ENCODE measurements at places on chromosomes 2 and 18.

DNA sequence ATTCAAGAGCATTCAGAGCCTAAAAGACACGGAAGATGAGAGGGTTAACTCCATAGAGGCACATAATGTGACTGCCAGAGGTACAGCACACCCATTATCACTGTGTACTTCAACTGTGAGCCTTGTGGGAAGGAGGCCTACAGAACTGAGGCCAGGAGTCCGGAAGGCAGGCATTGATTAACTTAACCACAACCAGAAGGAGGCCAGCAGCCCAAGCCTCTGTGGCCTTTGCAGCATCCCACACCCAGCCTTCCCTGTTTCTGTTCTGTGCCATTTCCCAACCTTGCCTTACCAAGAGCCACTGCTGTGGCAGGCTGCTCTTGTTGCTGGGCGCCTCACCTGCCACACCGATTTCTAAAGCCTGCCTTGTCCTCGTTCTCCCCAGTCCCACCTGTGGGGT, 27.2 kb downstream of the SIGLEC15 start:
- no peak for DNase-seq

DNA sequence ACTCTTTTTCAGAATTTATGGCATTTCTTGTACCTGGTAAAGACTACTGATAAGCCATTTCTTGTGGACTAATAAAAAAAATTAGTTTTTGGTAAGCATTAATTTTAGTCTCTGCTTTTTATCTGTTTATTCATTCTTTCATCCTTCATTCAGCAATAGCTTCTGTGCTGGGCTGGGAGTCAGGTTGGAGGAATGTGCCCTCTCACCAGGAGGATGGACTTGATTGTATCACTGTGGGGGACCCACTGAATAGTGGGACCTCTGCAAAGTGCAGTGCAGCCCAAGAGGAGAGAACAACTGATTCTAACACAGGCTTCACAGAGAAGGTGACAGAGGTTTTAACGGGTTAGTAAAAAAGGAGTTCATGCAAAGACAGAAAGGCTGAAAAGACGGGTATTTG, 39.1 kb downstream of the CDC42EP3 start:
- no peak for DNase-seq

DNA sequence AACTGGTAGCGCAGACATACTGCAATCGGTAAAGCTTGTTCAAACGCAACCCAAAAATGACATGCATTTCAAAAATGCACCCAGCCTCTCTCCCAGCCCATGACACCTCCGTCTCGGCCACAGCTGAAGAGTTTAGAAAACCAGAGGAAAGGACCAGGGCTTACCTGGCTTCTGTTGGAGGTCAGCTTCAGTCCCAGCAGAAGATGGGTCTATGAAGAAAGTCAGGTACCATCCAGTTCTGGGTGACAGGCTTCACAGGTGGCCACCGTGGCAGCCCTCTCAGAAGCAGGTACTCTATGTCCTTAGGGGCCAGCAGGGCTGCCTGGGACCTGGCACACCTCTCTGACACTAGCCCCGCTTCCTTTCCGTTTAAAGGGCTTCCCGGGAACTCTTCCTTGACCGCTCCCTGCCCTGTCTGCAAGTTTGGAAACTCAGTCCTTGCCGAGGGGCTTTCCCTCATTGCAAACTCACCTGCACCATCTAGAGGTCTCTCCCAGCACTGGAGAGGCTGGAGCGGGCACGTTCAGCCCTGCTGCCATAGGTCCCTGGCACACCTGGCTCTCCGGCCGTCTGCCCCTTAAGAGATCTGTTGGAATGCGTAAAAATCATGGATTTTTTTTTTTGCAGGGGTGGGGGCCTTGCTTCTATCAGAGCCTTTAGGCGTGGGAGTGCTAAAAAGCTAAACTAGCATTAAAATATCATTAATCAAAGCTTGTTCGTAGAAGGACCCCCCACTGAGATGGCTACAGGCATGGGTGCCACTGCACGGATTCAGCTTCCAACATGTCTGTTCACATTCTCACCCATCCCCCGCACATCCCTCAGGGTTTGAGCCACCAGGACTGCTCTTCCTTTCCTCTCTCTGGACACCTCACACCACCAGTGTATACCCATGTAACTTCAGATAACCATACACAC, at the start of gene EDAR:
TSS of gene EDAR (minus strand) at position 425 of the 918 bp plus-strand sequence. CDS start 58,206 bp downstream, outside the sequence.
- peak; percentile 36 for DNase-seq

DNA sequence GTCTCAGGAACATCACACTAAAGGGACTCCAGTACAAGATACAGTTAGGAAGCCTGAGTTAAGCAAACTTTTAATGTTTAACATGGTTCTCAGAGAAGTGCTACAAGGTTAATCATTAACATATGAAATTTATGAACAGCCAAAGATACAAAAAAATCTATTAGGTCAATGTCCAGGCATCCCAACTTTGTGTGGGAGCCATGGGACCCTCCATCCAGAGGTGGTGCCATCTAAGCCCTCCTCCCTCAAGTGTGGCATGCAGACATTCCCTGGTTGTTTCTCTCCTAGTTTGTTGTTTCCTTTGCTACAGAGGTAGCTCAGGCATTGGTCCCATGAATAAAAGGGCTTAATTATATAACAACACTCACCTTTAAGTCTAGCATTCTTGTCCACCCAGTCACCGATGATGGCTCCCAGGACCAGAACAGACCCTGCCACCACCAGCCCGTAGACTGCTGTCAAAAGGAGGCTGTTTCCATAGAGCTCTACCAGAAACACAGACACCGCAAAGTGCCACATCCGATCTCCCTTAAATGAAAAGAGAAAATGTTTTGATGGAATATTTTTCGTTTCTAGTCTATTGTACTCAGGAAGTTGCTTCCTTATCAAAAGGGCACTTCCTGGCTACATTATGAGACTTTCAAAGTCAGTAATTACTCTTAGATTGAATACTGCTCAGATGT, 5.7 kb downstream of the SLC40A1 start:
- no peak for DNase-seq

- DNase-seq = no peak
Measured at GRCh38 chr2:46296216-46296839, 879 bp upstream of the EPAS1 start.

- DNase-seq = no peak
Measured at GRCh38 chr2:100730290-100730868, 89.6 kb upstream of the NPAS2 start.

GRCh38 chr2:12293874-12294273, 422.9 kb upstream of the TRIB2 start:
- DNase-seq = no peak

GRCh38 chr2:15925819-15926218, 14.5 kb upstream of the MYCN start:
- DNase-seq = no peak

DNA sequence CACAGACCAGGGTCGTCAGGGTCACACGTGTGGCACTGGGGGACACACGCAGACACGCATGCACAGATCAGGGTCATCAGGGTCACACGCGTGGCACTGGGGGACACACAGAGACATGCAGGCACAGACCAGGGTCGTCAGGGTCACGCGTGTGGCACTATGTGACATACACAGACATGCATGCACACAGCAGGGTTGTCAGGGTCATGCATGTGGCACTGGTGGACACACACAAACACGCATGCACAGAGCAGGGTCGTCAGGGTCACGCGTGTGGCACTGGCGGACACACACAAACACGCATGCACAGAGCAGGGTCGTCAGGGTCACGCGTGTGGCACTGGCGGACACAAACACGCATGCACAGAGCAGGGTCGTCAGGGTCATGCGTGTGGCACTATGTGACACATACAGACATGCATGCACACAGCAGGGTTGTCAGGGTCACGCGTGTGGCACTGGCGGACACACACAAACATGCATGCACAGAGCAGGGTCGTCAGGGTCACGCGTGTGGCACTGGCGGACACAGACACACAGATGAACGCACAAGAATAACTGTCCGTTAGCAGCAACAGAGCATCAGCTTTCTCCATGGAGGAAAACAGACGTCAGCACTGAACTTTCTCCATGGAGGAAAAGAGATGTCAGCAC, 34.9 kb downstream of the HDAC4 start:
- no peak for DNase-seq

- no peak for DNase-seq
Measured at GRCh38 chr2:174753038-174753633, 11.1 kb downstream of the CHRNA1 start.

DNA sequence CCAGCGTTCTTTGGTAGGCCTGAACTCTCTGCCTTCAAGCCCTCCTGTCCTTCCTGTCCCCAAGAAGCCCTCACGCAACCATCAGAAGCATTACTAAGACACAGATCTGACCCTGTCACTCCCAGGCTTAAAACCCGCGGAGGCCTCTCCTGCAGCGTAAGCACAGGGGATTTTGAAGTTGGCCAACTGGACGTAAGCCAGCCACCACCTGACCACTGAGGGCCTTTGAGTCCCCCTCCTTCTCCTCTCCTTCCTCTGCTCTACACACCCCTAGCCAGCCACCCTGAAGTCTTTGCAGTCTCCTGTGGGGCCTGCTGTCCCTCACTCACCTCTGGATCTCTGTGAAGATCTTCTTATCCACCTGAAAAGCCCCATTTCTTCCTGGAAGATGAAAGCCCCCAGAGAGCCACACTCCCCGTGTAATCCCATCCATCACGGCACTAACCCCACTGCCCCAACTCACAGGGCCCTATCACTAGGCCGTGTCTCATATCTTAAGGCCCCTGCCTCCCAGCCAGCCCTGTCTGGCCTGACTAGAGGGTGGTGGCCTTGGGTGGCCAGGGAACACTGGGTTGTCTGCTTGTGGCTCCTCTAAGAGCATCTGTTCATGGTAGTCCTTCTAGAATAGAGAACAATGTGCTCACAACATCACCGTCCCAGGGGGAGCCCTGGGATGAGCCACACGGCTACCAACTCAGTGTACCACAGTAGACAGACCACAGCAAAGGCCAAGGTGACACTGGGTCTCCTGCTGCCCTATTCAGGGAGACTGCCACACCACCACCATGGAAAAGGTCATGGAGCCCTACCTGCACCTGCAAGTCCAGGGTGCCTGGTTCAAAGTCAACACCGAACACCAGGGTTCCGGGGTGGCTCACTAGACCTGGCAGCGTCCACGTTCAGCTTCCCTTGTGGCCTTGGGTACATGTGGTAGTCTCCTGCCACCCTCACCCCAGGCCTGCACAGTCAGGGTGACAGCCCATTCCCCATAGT, 191.6 kb downstream of the ZBTB7C start:
- no peak for DNase-seq

- no peak for DNase-seq
Measured at GRCh38 chr2:165058476-165059265, 103.3 kb upstream of the SLC38A11 start.

DNA sequence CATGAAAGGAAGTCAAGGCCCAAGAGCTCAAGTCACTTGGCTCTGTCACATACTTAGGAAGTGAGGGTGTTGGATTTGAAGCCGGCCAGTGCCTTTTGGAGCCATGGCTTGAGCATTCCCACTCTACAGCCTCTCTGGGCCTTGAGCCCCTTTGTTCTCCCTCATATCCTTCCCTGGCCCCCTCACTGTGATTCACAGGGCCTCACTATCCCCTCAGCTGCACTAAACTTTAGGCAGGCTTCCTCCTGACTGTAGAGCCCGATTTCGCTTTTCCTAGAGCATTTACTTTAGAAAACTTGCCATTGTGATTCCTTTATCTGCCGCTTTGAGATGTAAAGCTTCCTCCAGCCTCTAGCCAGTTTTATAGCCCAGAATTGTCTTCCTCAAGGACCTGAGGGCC, 107.6 kb downstream of the FBXO15 start:
- DNase-seq = no peak

DNA sequence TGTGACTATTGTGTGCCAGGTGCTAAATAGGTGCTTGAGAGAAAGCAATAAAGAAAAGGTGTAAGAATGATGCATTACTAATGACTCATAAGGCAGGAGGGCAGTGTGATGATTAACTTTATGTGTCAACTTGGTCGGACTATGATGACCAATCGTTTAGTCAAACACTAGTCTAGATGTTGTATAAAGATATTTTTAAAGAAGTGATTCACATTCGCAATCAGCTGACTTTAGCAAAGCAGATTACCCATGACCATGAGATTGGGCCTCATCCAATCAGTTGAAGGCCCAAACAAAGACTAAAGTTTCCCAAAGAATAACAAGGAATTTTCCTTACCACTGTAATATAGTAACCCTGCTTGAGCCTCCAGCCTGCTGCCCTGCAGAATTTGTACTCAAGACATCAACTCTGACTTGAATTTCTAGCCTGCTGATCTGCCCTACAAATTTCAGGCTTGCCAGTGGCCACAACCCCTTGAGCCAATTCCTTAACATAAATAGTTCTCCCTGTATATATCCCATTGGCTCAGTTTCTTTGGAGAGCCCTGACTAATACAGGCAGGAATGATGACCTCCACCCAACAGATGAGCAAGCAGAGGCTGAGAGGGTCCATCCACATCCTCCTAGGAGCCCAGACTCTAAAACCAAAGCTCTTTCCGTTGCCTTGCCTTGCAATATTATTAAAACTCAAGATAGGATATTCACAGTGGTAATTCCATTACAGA, 132.6 kb downstream of the ACTR3 start:
- no peak for DNase-seq

DNA sequence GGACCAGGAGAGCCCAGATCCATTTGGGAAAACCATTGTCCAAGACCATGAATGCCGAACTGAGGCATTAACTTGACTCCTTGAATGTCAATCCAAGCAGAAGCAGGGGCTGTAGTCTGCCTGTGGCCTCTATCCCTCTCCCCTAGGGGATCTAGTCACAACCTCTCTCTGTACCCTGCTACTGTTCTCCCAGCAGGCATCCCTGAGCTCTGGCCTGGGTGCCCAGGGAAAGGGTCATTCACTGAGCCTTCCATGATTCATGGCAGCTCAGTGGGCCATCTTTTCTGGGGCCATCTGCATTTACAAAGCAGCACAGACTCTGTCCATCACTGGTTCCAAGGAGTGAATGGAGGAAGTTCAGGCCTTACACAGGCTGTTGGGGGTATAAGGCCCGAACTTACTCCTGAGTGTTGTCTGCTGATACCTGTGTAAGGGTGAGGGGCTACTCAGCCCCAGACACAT, 151.8 kb downstream of the ZFP36L2 start:
- DNase-seq = no peak

- no peak for DNase-seq
Measured at GRCh38 chr18:23712445-23712844, 23.2 kb downstream of the LAMA3 start.

DNA sequence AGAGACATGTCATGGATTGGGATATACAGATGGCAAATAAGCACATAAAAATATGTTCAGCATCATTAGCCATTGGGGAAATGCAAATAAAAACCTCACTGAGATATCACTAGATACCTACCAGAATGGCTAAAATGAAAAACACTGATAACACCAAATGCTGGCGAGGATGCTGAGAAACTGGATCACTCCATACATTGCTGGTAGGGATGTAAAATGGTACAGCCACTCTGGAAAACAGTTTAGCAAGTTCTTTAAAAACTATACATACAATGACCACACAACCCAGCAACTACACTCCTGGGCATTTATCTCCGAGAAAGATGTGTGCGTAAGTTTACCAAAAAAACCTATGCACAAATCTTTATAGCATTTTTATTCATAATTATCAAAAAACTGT, 13.9 kb downstream of the PIAS2 start:
- no peak for DNase-seq

GRCh38 chr2:235614176-235614860, 120.5 kb downstream of the AGAP1 start:
- DNase-seq = no peak

DNA sequence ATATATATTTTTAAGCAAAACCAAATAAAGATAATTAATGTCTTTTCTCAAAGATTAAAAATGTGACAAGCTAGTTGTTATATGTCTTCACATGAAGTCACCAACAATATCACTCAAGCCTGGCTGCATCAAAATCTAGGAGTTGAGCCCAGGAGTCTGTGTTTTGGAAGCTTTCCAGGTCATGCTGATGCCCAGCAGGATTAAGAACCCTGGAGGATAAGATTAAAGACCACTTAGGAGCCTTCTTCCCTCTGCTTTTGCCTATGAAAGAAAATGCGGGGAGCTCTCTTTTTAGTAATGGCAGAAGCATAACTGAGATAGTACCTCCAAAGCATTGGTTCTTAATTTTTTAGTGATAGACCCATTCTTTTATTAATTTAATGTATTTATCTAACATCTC, 157.4 kb downstream of the ASXL3 start:
- DNase-seq = no peak
